GOT3 (cell line): ENCODE measurements at places on chromosomes 13 and 19.

DNA sequence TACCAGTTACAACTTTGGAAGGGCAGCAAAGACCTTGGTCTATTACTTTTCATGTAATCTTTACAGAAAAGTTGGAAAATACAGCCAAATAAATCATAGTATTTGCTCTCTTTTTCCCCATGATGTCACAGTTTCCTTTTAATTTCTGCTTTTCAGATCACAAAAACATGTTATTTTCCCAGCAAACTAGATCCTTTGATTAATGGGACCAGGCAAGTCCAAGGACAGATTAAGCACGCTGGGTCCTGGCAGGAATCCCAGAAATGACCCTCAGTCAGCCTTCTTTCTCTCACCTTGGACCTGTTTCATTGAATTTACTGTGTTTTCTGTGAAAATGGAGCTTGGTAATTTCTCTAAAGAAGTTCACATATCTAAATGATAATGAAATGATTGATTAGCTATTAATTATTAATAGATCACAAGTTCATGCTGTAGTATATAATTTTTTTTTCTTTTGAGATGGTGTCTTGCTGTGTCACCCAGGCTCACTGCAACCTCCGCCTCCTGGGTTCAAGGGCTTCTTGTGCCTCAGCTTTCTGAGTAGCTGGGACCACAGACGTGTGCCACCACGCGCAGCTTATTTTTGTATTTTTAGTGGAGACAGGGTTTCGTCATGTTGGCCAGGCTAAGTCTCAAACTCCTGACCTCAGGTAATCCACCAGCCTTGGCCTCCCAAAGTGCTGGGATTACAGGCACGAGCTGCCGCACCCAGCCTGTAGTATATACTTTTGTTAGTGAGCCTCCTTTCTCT lies 16.0 kb downstream of the SPATA13 start:
- no peak for DNase-seq

GRCh38 chr19:38867171-38867780 lies 10.8 kb downstream of the RINL start:
- DNase-seq = no peak

- no peak for DNase-seq
These were observed 25.7 kb upstream of the CCNE1 start for GRCh38 chr19:29785955-29786589.

GRCh38 chr13:51286135-51287002 lies 53.1 kb upstream of the SERPINE3 start:
- DNase-seq = no peak

GRCh38 chr19:15323496-15324235 lies 8.7 kb downstream of the BRD4 start:
- DNase-seq = no peak
